ENCODE measurements at places on chromosomes 16 and 17.

GRCh38 chr17:42266918-42267766 lies 9.0 kb downstream of the STAT5B start:
- no peak for DNase-seq

GRCh38 chr17:43014020-43014648 lies 7.5 kb downstream of the IFI35 start:
- DNase-seq = no peak

GRCh38 chr17:17826342-17826713 lies 10.5 kb downstream of the SREBF1 start:
- DNase-seq = no peak

DNA sequence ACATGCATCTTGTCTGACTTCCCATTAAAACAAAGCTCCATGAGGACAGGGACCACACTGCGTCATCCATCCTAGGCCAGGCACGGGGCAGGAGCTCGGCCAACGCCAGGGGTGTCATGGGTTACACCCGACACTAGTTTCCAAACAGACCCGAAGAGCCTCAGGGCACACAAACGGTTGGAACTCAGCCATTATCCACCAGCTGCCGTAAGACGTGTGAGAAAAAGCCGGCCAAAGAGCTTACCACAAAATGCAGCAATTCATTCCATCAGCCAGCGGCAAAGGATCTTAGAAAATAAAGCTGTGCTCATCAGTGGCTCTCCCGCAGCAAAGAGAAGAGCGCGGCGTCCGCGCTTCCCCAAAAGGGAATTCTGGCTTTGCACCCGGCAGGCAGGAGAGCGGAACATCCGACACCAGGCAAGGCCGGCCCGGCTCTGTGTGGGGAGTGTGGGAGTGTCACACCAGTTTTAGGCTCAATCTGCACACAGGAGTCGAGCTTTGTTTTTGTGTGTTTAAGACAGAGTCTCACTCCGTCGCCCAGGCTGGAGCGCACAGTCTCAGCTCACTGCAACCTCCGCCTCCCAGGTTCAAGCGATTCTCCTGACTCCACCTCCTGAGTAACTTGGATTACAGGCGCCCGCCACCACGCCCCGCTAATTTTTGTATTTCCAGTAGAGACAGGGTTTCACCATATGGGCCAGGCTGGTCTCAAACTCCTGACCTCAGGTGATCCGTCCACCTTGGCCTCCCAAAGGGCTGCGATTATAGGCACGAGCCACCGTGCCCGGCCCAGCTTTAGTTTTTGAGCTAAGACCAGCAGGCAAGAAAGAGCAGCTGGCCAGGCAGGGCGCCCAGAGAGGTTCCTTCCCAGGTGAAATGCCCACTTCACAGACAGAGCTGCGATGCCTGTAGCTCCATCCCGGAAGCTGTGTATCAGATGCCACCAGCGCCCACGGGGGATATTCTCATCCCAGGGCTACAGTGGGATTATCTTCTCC lies 1.5 kb downstream of the SLC38A8 start:
- no peak for DNase-seq

DNA sequence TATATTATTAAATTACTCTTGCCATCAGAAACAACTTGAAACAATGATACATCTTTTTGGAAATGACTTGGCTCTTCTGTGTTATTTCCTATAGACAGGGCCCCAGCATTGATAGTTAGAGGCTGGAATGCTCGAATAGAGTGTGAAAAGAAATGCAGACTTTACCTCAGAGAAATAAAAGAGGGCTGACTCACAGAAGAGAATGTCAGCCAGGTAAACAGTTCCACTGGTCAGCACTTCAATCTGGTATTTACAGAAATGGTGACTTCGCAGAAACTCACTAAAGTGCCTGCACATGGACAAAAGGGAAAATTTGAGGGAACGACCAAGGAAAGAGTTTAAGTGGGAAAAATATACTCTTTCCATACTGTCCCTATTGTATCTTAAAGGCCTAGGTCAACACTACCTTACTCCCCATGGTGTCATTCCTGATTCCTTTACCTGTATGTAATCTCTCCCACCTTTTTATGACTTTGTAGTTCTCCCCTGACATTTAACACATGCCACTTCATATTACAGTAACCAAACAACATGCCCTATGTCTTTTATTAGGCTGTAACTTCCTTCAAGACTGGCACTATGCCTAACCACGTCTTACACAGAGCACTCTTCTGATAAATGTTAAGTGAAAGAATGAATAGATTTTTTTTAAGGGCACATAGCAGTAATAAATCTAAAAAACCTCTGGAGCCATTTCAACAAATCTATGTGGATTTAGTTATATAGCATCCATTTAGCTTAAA lies 36.7 kb downstream of the AKAP10 start:
- no peak for DNase-seq

- DNase-seq = no peak
Observed at GRCh38 chr17:80026359-80027042, 9.2 kb downstream of the TBC1D16 start.

DNA sequence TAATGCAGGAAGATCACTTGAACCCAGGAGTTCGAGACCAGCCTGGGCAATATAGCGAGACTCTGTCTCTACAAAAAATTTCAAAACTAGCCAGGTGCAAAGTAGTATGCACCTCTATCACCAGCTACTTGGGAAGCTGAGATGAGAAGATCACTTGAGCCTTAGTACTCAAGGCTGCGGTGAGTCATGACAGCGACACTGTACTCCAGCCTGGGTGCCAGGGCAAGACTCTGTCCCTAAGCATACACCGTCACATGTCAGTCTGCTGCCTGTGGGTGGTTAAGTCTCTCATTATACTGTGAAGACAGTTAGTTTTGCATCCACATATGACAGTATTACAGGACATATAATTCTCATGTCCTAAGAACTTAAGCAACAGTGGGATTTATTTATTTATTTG lies 21.8 kb downstream of the NMRAL1 start:
- DNase-seq = no peak

GRCh38 chr17:31249835-31250141 lies 47.3 kb downstream of the OMG start:
- DNase-seq = no peak

DNA sequence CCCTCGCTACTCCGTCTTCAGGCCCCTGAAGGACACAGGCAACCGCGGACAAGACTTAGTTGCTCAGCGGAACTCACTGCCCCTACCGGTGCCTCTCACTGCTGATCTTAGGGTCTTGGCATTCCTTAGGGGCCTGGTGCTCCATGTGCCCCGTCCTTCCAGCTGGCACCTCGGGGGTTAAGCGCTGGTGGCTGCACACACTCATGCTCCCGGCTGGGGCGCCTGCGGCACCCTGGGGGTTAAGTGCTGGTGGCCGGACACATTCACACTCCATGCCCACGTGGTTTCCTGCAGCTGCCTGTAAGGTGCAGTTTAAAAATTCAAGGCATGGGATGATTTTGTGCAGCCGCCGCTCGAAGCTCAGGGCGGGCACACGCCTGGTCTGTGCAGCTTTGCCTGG lies 45.1 kb downstream of the BAIAP2 start:
- DNase-seq = no peak
